Osteocyte (in vitro differentiated cells): ENCODE measurements at places on chromosomes 13 and 19.

DNA sequence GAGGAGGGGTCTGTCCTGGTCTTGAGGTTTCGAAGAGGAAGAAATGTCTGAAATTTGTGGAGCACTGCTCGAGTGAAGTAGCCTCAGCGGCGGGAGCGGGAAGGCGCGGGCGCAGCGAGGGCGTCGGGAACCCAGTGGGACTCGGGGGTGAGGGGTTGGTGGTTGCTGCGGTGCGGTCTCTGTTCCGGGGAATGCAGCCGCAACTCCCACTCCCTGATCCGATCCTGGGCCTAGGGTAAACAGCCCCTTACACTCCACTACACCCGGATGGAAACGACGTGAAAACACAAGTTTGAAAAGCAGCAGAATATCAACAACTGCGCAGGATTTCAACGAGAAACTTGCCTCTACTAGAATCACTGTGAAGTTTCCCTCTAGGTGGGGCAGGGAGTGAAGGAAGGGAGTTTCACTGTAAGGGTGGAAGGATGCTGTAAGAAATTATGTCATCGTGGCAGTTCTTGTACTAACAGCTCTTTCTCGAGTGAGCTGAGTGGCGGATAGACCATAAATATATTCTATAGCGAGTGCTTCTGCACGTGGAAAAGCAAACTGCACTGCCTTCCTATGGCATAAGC lies 2.0 kb upstream of the KLF12 start:
- peaks cover 11% of the 10 kb centered on the region for H3K4me1 ChIP-seq
- no peaks in the 10 kb centered on the region for H3K36me3 ChIP-seq

DNA sequence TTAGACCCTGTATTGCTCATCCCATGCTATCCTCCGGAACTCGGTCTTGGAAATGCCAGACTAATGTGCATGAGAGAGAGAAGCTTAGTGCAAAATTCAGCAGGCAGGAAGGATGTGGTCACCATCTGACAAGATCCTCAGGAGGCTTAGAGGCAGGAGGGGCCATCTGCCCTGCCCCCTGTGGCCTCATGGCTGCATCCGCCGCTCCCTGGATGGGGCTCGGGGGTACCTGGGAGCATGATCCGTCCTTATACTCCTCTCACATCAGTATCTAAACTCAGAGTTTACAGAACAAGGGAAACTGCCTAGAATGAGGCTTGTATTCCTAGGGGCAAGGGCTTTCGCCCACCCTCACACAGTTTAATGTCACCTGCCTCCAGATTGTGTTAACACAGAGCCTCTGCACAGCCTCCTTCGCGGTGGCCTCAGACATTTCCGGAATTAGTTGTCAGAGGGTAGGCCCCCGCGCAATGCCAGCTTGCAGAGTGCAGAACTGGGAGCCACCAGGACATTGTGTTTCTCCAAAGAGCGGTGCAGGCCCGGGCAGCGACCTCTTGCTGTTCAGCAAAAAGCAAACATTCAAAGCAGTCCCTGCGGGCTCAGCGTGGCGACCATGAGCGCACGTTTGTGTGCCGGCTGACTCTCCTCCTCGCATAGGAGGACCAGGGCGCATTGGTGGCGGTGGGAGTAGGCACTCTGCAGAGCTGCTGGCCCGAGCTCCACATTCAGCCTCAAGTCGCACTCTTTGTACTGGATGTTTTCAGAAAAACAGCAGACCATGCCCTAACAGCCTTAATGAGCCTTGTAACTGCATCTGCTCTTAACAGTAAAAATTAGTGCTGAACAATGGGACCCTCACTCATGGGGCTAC lies 39.1 kb downstream of the GPR12 start:
- H3K4me1 ChIP-seq, result no peaks in the 10 kb centered on the region
- no peak overlapping the region for H3K4me3 ChIP-seq

DNA sequence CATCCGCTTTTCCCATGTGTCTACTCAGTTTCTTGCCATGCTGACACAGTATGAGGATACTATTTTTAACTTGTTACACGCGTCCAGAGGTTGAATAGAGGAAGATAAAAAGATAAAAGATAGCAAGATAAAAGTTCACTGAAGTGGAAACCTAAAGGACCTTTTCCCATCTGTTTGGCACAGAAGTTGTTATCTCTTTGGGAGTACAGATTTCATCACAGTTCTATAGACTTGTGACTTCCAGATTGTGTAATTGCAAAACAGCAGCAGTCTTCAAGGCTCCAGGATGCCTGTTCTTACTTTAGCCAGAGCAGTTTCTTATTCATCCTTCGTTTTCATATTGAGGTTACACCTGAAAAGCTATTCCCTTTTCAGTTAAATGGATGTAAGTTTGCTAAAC lies 369.2 kb downstream of the GPC5 start:
- DNase-seq, result no peak
- H3K27ac ChIP-seq, result no peak overlapping the region
- no peaks in the 10 kb centered on the region for H3K27me3 ChIP-seq
- H3K4me3 ChIP-seq, result no peak overlapping the region
- no peaks in the 10 kb centered on the region for H3K4me1 ChIP-seq

DNA sequence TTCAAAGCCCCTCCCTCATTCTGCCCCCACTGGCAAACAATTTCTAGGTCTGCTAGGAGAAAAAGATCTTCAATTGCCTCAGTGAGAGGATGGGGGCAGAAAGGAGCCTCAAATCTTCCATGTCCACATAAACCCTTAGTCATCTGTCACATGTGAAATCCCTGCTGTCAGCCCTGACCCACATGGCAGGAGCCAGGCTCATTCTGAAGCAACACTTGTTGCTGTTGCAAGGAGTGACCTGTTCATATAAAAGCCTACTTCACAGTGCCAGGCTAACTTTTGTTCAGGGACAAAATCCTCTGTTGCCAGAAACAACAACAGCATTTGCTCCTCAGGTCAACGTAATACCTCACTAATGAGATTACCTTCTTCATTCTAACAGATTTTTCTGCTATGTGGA lies 70.5 kb downstream of the IRS2 start:
- H3K27me3 ChIP-seq, result no peaks in the 10 kb centered on the region
- DNase-seq, result no peak
- no peak overlapping the region for H3K4me3 ChIP-seq
- H3K4me1 ChIP-seq, result peaks cover 2% of the 10 kb centered on the region
- no peaks in the 10 kb centered on the region for H3K36me3 ChIP-seq
- no peak overlapping the region for H3K27ac ChIP-seq

DNA sequence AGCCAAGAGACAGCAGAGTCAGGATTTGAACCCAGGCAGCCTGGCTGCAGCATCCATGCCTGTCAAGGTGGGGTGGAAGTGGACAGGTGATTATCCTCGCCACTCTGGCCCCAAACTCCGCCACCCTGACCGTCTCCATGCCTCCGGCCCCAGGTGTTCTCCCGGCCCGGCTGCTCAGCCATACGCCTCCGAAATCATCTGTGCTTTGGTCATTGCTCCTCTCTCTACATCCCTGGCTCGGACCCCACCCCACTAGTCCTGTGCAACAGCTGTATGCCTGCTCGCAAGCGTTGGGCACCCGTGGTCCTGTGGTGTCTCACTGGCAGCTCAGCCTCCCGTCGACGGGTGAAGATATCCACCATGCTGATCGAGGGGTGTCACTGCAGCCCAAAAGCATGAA lies 3.9 kb downstream of the DAND5 start:
- DNase-seq, result no peak
- H3K36me3 ChIP-seq, result no peaks in the 10 kb centered on the region
- H3K4me3 ChIP-seq, result no peak overlapping the region

- no peaks in the 10 kb centered on the region for H3K36me3 ChIP-seq
- no peaks in the 10 kb centered on the region for H3K27me3 ChIP-seq
- DNase-seq, result no peak
- H3K27ac ChIP-seq, result no peak overlapping the region
Observed at GRCh38 chr19:1062387-1063029, 4.5 kb upstream of the ARHGAP45 start.
